Effector memory CD4-positive, alpha-beta T cell (primary cell): ENCODE measurements at places on chromosomes 1 and 21.

- H3K27me3 ChIP-seq = no peaks in the 10 kb centered on the region
- no peaks in the 10 kb centered on the region for H3K36me3 ChIP-seq
- DNase-seq = no peak
Measured at GRCh38 chr1:81781749-81782148, 19.0 kb upstream of the ADGRL2 start.

- no peak overlapping the region for H3K4me3 ChIP-seq
- no peak for DNase-seq
- no peak overlapping the region for H3K27ac ChIP-seq
- peaks cover 11% of the 10 kb centered on the region for H3K4me1 ChIP-seq
Measured at GRCh38 chr1:116498789-116499628, 71.8 kb downstream of the CD58 start.

DNA sequence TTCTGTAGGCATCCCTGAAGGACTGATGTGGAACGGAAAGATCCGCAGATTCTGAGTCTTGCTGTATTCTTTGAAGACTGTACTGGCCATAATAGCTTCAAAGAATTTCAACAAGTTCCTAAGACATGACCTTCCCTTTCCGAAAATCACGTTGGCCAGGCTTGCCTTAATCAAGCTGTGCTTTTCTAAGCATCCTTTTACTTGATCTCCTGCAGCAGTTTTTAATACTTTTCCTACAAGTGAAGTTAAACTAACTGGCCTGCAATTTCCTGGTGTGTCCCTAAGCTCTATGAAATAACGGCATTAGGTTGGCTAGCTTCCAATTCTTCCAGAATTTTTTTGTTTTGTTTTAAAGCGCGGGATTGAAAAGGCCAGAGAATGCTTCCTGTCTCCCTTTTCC, 40.3 kb downstream of the SPAG17 start:
- no peaks in the 10 kb centered on the region for H3K27me3 ChIP-seq
- no peaks in the 10 kb centered on the region for H3K36me3 ChIP-seq
- H3K4me1 ChIP-seq = no peaks in the 10 kb centered on the region
- H3K27ac ChIP-seq = no peak overlapping the region

- DNase-seq = no peak
- H3K27ac ChIP-seq = no peak overlapping the region
- peaks cover 11% of the 10 kb centered on the region for H3K4me1 ChIP-seq
- H3K36me3 ChIP-seq = no peaks in the 10 kb centered on the region
Measured at GRCh38 chr21:31557421-31558188, 101.9 kb upstream of the SOD1 start.

- no peak overlapping the region for H3K4me3 ChIP-seq
- H3K27ac ChIP-seq = no peak overlapping the region
- no peaks in the 10 kb centered on the region for H3K4me1 ChIP-seq
- DNase-seq = no peak
Measured at GRCh38 chr1:76961181-76961819, 94.0 kb downstream of the ST6GALNAC5 start.

DNA sequence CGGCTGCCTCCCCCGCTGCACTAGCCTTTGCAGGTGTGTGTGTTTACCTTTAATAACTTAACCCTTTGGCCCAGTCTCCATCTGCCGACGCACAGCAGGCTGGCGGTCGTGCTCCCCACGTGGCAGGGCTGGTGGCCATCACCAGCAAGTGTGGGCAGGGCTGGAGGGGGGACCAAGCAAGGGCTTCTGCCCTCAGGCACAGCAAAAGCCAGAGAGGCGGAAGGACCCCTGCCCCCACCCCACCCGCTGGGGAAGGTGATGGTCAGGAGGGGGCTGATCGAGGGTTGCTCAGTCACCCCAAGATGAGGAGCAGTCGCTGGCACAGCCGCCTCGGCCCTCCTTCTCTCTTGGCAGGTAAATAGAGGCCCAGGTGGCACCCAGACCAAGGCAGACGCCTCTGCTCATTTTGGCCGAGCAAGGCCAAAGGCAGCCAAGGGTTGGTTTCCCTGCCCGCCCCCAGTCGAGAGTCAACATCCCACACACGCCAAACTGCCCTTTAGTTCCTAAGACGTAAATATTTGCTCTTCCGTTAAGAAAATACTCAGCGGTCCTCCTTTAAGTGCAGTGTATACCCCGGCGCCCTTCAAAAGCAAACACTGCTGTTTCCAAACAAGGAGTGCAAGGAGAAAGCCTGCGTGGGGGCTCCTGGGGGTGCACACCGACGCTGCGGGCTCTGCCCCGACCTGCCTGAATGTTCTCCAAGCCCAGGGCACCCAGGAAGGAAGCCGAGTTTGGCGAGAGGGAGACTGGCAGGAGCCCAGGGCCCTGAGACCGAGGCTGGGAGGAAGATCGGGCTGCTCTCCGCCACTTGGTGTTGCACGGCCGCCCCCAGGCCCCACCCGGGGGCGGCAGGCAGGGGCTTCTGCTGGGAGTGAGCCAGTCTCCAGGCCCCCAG, 82.7 kb downstream of the SIK1 start:
- H3K27ac ChIP-seq = no peak overlapping the region
- H3K36me3 ChIP-seq = no peaks in the 10 kb centered on the region
- H3K27me3 ChIP-seq = no peaks in the 10 kb centered on the region
- H3K4me1 ChIP-seq = no peaks in the 10 kb centered on the region

DNA sequence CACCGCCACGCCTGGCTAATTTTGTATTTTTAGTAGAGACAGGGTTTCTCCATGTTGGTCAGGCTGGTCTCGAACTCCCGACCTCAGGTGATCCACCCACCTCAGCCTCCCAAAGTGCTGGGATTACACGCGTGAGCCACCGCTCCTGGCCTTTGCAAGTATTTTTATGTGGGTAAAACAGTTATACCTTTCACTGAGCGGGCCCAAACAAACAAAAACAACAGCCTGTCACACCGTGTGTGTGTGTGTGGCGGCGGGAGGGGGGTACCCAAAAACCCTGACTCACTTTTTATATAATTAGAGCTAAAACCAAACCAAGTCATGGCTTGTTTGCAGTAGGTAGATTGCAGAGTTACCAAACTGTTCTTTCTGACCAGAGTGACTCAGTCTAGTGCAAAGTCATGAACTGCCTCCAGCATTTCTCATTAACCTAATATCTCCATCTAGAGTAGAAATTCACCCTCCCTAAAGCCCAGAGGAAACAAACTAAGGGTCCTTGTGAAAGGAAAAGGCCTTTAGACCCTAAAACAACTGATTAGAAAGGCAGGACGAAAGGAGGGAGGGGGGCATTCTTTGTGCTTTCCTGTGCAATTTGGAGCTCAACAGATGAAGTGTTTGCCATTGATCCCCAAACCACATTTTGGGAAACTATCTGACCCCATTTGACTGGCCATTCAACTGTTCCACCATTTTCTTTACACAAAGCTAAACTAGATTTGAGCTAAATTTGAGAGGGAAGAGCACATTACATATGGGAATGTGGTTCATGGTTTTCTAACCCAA, 181.0 kb downstream of the DHRS3 start:
- H3K27ac ChIP-seq = no peak overlapping the region
- H3K4me3 ChIP-seq = no peak overlapping the region
- no peak for DNase-seq
